Stimulated activated CD4-positive, alpha-beta T cell treated with anti-CD3 and anti-CD28 coated beads, Interleukin-12 subunit alpha, Interleukin-12 subunit beta, amount 100 ng/mL, for 48 hours (primary cell): ENCODE measurements at places on chromosomes 11 and 22.

DNA sequence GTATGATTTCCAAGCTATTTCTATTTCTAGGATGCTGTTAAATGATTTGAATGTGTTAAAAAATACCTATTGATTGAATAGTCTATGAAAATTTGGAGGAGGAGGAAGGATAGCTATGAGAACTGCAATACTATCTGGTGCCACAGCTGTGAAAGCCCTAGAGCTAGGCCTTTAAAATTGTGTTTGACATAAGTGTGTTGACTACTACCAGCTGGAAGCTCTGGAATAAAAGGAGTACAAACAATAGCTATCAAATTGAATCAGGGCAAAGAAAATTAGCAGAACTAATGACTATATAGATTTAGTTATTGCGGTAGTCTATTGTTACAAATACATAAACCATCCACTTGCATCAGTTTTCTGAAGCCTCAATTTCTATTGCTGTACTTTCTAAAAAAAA, 124.8 kb upstream of the CNTN5 start:
- no peak for DNase-seq

GRCh38 chr11:130439160-130439519, 9.3 kb upstream of the ADAMTS15 start:
- no peak for DNase-seq

DNA sequence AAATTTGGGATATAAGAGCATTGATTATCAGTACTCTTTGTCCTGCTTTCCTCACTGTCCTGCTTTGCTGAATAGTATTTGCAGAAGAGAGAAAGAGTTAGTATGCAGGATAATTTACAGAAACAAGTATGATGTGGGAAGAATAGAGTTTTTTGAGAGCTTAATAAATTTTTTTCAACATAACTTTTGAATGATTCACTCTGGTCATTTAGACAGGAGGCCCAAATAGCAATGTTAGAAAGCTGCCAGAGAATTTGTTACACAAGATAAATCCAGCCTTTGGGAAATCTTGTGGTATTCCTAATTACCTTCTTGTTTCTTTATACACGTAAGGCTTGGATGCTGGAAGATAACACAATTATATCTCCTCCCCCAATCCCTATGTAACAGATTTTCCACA, 484.6 kb downstream of the CNTN5 start:
- no peak for DNase-seq

DNA sequence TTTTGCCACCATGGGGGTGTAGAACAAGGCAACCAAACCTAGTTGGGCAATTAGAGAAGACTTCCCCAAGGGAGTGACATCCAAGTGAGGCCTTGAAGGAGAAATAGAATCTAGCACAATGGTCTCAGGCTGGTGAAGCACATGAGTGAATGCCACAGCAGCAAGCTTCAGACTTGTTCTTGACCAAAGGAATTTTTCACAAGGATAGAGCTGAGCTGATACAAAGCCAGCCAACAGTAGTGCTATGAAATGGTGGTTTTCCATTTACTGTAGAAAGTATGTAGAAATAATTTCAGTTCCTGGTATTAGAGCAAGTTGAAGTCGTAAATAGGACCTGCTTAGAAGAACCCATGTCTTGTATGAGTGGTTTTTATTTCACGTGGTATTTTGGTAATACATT, 148.3 kb upstream of the RASSF10 start:
- no peak for DNase-seq

GRCh38 chr11:79236541-79236971, 204.3 kb downstream of the TENM4 start:
- DNase-seq: no peak

DNA sequence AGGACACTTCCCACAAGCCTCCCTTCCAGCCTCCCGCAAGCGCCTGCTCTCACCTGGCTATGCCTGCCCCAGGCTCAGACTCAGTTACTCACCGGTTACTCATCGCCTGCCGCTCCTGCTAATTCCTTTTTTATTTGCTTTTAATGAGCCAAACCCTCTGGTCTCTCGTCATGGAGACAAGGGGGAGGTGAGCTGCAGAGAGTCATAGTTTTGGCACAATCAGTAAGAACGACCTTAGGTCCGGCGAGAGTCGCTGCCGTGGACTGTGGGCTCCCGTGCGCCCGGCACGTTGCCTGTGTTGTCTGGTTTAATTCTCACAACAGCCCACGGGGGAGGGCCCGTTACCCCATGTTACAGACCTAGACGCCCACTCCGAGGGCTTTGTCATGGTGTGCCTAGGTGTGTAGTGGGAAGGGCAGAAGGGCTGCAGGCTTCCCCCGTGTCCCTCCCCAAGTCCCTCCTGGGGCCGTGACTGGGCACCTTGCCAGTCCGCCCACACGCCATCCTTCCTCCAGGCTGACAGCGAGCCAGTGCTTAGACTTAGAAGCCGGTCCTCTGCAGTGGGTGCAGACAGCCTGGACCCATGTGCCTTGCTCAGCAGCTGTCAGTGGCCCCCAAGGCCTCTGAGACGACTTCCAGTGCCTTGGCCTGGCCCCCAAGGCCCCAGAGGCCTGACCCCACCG, 42.2 kb downstream of the WNT7B start:
- DNase-seq: no peak

DNA sequence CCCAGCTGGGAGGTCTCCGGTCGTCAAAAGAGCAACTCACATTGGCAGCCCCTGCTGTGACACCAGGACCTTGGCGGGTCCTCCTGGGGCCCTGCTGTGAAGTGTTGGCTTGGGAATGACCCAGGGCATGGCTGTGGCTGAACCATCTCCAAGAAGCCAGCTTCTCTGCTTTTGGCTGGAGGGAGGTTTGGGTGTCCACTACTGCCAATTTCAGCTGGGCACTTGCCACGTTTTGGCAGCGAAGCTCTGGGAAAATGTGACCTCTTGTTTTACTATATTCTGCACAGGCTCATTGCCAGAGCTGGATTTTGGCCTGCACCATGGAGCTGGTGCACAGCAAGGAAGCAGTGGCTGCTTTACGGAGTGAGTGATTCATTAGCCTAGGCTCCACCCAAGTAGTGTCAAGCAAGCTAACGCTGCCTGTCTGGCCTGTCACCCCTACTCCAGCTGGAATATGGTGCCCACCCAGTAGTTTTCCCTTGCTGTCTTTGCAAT, 24.3 kb upstream of the SMCO4 start:
- DNase-seq: no peak

- no peak for DNase-seq
Observed at GRCh38 chr11:67289651-67290479, 762 bp downstream of the ANKRD13D start.

GRCh38 chr11:115144914-115145313, 359.3 kb downstream of the CADM1 start:
- DNase-seq: no peak

- no peak for DNase-seq
Observed at GRCh38 chr22:25840167-25840566, 98.2 kb downstream of the MYO18B start.

DNA sequence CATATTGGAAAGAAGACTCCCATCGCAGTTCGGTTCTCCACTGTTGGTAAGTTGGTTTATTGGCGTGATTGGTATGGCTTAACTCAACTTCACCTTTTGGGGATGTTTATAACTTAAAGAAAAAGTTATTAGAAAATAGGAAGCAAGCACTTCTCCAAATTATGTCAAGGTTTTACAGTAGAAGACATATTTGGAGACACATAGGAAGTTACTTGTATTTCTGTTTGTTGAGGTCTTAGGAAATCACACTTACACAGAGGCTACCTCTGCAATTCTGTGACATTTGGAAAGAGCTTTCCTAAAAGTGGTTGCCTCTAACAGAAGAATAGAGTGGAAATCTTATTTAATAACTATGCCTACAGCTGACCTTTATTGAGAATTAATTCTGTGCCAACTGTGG, 12.3 kb downstream of the CAT start:
- no peak for DNase-seq

DNA sequence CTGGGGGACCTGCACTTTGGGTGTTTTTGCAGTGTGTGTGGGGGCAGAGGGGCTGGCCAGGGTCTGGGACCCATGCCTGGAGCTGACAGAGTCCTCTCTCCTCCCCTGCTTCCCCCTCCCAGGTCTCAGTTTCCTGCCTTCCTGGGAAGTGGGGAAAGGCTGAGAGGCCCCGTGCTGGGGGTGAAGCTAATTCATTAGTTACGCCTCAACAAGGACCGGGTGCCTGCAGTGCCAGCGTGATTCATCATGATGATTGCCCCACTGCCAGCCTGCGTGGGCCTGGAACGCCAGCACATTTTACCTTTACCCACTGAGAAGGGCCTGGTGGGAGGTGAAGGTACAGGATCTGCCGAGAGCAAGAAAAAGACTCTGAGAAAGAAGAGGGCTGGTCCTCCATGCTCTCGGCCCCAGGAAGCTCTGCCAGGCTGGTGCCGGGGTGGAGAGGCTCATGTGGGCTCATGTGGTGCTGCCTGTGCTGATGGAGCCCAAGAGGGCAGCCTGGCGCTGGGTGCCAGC, 2.9 kb upstream of the LRRC10B start:
- no peak for DNase-seq

GRCh38 chr22:20316217-20316843, 3.5 kb downstream of the DGCR6L start:
- DNase-seq: no peak

- no peak for DNase-seq
Observed at GRCh38 chr11:121538054-121538453, 85.3 kb upstream of the SORL1-AS1 start.

DNA sequence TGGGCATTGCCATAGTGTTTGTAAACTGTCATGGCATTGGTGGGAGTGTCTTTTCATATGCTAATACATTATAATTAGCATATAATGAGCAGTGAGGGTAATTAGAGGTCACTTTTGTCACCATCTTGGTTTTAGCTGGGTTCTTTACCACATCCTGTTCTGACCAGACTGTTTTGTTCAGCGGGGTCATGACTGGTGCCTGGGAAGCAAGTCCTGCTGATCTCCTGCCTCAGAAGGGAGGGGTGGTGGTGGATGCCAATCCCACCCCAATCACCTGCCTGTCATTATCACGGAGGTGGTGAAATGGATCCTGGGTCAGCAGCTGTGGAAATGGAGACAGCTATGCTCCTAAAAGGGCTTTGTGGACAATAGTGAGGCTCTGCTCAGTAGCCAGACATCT, 31.2 kb downstream of the IL18 start:
- DNase-seq: no peak

DNA sequence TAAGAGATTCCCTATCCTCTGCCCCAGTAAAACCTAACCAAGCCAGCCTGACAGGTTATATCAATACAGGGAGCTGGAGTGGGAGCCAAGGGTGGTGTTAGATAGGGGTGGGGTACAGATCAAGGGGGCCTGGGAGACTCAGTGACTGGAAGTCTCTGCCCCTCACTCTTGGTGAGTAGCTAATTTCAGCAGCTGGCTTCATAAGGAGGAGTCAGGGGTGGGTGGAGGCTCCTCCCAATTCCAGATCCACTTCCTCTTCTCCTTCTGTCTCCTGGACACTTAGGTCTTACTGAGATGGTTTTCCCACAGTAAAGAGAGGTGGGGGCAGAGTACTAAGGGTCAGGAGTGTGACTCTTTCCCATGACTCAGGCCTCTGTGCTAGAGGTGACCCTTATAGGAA, 1.1 kb upstream of the VSIG2 start:
- no peak for DNase-seq

GRCh38 chr11:57203359-57203758, 21.6 kb downstream of the LRRC55 start:
- DNase-seq: no peak

DNA sequence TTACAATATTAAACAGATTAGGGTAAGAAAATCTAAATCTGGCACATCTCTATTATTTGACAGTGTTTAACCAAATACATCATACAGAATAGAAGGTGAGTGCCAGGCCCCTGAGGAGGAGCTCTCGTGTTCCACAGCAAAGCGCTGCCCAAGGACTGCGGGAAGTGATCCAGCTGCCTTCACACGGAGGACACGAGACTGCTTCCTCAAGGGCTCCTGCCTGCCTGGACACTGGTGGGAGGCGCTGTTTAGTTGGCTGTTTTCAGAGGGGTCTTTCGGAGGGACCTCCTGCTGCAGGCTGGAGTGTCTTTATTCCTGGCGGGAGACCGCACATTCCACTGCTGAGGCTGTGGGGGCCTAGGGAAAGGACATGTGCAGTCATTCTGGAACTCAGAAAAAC, 71.1 kb downstream of the NCAPD3 start:
- DNase-seq: no peak

GRCh38 chr11:87851234-87851633, 324.0 kb downstream of the RAB38 start:
- no peak for DNase-seq

GRCh38 chr11:70630816-70631623, 232.7 kb downstream of the CTTN start:
- no peak for DNase-seq

DNA sequence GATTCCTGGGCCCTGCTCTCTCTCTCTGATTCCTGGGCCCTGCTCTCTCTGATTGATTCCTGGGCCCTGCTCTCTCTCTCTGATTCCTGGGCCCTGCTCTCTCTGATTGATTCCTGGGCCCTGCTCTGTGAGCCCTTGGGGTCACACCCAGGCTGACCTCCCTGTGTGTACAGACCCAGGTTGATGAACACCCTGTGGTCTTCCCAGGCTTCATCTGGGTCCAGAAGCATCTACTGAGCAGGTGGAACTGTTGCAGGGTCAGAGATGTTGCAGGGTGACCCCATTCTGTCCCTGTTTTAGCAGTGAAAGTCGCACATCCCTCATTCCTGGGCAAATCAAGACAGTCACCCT, 16.3 kb upstream of the GDPD5 start:
- no peak for DNase-seq

GRCh38 chr11:130523609-130524008, 75.2 kb downstream of the ADAMTS15 start:
- no peak for DNase-seq

- no peak for DNase-seq
Observed at GRCh38 chr11:35292279-35292678, 127.1 kb downstream of the SLC1A2 start.

DNA sequence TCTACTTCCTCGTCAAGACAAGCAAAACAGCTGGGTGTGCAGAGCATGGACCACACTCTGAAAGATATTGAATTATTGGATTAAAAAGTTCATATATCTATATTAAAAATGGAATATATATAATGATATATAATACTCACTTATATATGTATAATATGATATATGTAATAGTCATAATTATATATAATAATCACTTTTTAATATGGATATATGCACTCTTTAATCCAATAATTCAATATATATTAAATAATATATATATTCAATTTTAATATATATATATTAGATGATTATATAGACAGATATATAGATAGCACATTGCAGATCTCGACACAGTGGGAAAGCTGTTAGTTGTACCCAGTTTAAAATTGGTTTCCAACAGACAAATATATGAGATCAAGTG, 182.1 kb upstream of the CARD18 start:
- no peak for DNase-seq
